Dermis microvascular lymphatic vessel endothelial cell (primary cell): ENCODE measurements at places on chromosomes 11 and 22. TPM values are rescaled to one million over a fixed set of nuclear protein-coding genes. Genes with fewer than 3 reads are reported as not detected.

GTSE1 gene
- total RNA-seq = 3.4 and 6.3 TPM in 2 replicates

MPEG1 gene
- total RNA-seq = not detected in 2 replicates

PGA5 gene
- not detected in 2 replicates for total RNA-seq

KDM4E gene
- not detected in 2 replicates for total RNA-seq

CARNS1 gene
- 0.13 and 0.26 TPM in 2 replicates for total RNA-seq

PI4KA gene
- 19.8 and 29.0 TPM in 2 replicates for total RNA-seq

ROBO4 gene
- 278 and 426 TPM in 2 replicates for total RNA-seq

CHRNA10 gene
- total RNA-seq = 0.13 and 0.25 TPM in 2 replicates

GRIK4 gene
- total RNA-seq = under 0.01 TPM in 1 of 2 replicates, not detected in the other

UBQLNL gene
- not detected in 2 replicates for total RNA-seq

KIRREL3 gene
- under 0.01 TPM in 1 of 2 replicates, not detected in the other for total RNA-seq

TEF gene
- 3.0 and 4.2 TPM in 2 replicates for total RNA-seq

DDX17 gene
- 316 and 468 TPM in 2 replicates for total RNA-seq
